ENCODE measurements at places on chromosomes 6 and 20. TPM values are rescaled to one million over a fixed set of nuclear protein-coding genes. Genes with fewer than 3 reads are reported as not detected.
A peak's percentile ranks its signal among the peaks of the same experiment; 100 is the strongest.

DNA sequence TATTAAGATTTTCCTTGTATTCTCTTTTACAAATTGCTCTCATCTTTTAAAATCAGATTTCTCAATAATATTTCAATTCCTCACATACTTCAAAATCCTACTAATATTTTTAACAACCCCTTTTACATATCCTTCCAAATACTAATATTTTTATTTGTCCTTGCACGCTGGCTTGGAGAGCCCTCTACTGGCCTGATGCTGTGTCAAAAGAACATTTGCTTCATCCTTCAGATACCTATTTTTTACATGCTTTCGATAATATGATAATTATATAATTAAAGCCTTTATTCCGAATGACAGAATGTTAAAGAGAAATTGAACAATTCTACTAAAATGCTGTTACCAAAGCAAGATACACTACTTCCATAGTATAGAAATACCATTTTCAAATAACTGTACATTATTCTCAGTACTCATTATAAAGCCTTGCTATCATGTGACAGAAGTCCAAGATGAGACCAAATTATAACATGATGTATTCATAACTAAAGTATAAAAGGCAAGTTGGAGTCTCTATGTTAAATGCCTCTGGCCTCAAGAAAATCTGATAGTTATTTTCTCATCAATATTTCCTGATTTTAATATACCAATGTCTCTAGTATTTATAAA is 39.0 kb upstream of the PLN start:
- DNase-seq = peak; percentile 60

GRCh38 chr6:151436300-151436699 is 15.6 kb downstream of the RMND1 start:
- DNase-seq = no peak

DNA sequence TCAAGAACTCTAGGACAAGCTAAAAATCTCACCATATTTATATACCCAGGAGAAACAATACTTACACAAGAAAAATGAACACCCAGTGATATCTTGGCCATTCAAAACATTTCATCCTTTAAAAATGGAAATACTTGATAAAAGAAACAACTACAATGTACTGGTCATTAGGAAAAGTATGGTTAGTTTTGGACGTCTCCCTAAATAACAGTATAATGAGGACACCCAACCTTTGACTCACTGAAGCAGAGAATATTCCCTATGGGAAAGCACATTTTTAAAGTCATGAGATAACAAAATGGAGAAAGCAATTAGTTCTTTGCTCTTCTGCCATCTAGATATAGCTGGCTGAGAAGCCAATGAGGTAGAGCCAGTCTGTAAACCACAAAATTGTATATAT is 164.4 kb downstream of the TBX18 start:
- DNase-seq = no peak

- DNase-seq = no peak
Observed at GRCh38 chr6:3664625-3665041, 86.9 kb downstream of the PXDC1 start.

DNA sequence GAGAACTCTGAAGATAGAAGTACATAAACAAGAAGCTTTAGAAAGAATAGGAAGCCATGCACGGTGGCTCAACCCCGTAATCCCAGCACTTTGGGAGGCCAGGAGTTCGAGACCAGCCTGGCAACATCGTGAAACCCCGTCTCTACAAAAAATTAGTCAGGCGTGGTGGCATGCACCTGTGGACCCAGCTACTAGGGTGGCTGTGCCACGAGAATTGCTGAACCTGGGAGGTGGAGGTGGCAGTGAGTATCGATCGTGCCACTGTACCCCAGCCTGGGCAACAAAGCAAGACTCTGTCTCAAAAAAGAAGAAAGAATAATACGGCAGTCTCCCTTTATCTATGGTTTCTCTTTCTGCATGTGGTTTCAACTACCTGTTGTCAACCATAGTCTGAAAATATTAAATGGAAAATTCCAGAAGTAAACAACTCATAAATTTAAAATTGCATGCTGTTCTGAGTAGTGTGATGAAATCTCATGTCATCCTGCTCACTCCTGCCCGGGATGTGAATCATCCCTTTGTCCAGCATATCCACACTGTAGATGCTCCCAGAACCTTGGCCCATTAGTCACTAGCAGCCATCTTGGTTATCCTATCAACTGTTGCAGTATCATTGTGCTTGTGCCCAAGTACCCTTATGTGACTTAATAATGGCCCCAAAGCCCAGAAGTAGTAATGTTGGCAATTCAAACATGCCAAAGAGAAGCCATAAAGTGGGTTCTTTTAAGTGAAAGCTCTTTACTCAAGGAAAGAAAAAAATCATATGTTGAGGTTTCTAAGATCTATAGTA is 22.1 kb downstream of the DEK start:
- DNase-seq = peak; percentile 56

DNA sequence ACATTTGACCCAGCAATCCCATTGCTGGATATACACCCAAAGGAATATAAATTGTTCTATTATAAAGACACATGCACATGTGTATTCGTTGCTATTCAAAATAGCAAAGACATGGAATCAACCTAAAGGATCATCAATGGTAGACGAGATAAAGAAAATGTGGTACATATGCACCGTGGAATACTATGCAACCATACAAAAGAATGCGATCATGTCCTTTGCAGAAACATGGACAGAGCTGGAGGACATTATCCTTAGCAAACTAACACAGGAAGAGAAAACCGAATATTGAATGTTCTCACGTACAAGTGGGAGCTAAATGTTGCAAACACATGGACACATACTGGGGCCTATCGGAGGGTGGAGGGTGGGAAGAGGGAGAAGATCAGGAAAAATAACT is 340.0 kb downstream of the NRN1 start:
- DNase-seq = no peak

DNA sequence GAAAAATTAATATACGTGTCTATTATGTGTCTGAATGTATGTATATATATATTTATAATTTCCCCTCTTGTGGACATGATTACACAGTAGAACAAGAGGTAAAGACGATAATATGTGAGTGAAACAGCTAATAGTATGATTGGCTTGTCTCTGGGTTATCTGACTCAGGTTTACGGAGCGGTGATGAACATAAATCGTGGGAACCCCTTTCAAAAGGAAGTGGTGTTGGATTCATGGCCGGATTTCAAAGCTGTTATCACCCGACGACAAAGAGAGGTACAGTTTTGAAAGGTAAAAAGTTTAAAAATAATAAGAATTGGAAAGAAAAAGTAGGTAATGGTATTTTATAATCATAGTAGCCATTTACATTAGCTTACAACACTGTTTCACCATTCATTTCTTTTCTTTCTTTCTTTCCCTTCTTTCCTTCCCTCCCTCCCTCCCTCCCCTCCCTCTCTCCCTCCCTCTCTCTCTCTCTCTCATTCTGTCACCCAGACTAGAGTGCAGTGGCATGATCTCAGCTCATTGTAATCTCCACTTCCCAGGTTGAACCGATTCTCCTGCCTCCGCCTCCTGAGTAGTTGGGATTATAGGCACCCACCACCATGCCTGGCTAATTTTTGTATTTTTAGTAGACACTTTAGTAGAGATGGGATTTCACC is 15.9 kb downstream of the GLYATL3 start:
- DNase-seq = no peak

DNA sequence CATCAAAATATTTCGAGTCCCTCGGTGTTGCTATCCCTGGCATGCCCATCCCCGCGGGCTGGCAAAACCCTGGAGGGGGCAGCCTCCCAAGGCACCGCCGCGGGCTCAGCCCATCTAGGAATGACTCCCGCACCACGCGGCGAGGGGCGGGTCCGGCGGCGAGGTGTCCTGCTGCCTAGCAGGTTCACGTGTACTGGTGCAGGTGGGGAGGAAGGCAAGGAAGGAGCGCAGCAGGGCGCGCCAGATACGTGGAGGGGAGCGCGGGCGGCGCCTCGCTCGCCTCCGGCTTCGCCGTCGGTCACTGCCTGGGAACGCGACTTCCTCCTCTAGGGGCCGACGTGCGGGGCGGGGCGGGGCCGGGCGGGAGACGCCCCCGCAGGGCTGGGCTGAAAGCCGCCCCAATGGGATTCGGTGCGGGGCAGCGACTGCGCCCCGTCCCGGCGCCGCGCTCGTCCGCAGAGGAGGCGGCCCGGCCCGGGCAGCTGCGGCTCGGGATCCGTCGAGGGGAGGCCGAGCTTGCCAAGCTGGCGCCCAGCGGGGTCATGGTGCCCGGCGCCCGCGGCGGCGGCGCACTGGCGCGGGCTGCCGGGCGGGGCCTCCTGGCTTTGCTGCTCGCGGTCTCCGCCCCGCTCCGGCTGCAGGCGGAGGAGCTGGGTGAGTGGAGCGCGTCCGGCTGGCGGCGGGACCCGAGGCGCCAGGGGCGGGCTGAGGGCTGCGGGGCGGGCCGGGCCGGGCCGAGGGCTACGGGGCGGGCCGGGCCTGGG is at the start of gene DCBLD1:
Gene DCBLD1, plus strand, starts transcription at position 435 of the 764 bp plus-strand sequence. Its CDS starts 108 bp downstream, at position 543.
- peak; percentile 78 for DNase-seq

GRCh38 chr6:13629459-13630116 is 14.5 kb downstream of the NOL7 start:
- DNase-seq = peak; percentile 65

GRCh38 chr6:17207281-17207680 is 73.9 kb upstream of the RBM24 start:
- no peak for DNase-seq

- no peak for DNase-seq
Observed at GRCh38 chr6:3579652-3580175, 122.9 kb upstream of the SLC22A23 start.

DNA sequence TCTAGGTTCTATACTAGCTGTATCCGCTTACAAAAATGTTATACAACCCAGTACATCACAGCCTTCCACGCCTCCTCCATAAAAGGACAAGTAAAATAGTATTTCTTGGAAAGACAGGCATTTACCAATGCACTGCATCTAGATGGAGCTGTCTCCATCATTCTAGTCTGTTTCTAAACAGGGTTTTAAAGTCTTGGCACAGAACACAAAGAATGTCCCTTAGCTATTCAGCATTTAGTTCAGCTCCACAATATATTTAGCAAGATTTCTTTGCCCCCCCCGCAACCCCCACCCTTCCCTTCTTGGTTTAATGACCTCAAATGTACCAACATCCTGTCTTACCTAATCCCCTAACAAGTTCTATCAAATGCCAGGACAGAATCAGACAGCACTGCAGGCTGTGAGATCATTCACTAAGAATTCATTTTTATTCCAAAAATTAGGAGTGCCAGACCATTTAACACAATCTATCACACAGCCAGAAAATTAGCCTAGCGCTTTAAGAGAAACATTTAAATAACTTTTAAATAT is 198.6 kb downstream of the BACH2 start:
- DNase-seq = peak; percentile 33

GRCh38 chr6:35727231-35727934 is 9.4 kb upstream of the ARMC12 start:
- peak; percentile 77 for DNase-seq

GRCh38 chr6:75876152-75876551 is 127.1 kb downstream of the MYO6 start:
- DNase-seq = no peak

- DNase-seq = peak; percentile 27
Observed at GRCh38 chr20:20017844-20018185, 653 bp downstream of the NAA20 start.

DNA sequence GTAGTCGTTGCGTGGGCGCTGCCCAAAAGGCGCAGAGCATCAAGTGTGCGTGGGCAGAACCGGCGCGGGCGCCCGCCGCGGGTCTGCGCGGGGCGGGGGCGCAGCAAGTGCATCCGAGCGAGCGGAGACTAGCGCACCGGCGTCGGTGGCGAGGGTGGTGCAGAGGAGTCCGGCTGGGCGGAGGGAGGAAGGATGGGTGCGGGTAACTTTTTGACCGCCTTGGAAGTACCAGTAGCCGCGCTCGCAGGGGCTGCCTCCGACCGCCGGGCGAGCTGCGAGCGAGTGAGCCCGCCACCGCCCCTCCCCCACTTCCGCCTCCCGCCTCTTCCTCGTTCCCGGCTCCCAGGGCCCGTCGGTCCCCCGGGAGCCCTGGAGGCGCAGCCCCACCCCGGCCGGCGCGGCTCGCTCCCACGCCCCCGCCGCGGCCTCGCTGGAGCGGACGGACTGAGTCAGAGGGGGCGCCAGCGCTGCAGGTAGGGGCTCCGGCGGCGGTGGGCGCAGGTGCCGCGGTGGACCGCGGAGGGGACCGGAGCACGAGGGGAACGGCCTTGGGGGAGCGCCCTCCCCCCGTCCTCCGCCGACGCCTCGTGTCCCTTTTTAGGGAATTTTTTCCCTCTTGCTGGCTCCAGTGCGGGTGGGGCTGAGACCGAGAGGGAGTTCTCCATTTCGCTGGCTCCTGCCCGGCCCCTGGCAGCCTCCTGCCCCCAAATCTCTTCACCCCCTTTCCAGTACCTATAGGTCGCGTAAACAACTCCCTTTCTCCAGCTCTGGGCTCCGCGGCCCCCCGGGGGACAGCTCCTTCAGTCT is 1.6 kb upstream of the DBNDD2 start:
- peak; percentile 35 for DNase-seq

DNA sequence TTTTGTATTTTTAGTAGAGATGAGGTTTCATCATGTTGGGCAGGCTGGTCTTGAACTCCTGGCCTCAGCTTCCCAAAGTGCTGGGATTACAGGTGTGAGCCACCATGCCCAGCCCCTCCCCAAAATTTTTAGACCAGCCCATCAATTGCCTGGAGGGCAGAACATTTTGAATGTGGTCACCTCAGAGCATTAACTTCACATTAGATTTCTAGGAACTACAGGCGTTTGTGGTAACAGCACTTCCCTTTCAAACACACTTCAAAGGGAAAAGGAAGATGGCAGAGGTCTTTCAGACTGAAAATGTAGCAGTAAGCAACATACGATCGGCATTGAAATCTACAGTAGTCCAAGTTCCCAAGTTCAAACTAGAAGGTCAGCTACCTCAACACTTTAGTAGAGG is 12.3 kb upstream of the SLA2 start:
- no peak for DNase-seq

DNA sequence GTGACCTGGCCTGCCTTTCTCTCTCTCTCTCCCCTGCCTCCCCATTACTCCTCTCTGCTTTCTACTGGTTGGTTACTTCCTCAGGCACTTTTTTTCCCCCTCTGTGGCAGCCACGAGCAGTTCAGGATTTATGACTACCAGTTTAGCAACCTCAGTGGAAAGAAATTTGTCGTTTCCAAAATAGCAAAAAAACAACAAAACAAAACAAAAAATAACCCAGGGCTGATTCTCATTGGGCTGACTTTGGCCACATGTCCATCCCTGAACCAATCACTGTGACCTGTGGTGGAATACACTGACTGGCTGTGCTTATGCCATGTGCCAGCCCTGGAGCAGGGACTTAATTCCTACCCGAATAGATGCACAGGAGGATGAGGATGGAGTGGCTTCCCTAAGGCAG is 137.4 kb downstream of the TFAP2C start:
- DNase-seq = no peak

GRCh38 chr6:33758815-33759216 is 12.1 kb upstream of the IP6K3 start:
- DNase-seq = no peak

GRCh38 chr20:48984575-48985219 is 61.4 kb upstream of the CSE1L start:
- no peak for DNase-seq

- DNase-seq = no peak
Observed at GRCh38 chr20:14407336-14407735, 69.9 kb upstream of the FLRT3 start.

The TCF21 gene
- not detected for polyA plus RNA-seq

The SLC17A9 gene
- 48.3 TPM for polyA plus RNA-seq

The CITED2 gene
- 155 TPM for polyA plus RNA-seq

The ZC3H12D gene
- polyA plus RNA-seq = 0.03 TPM

The CRIP3 gene
- not detected for polyA plus RNA-seq

The EGFL8 gene
- polyA plus RNA-seq = 9.8 TPM

The CD93 gene
- polyA plus RNA-seq = 180 TPM

The BPIFB1 gene
- polyA plus RNA-seq = not detected

The BTN1A1 gene
- not detected for polyA plus RNA-seq

The PRPF6 gene
- 35.3 TPM for polyA plus RNA-seq

The RAET1L gene
- not detected for polyA plus RNA-seq

The TREML1 gene
- not detected for polyA plus RNA-seq

The ALDH5A1 gene
- 0.51 TPM for polyA plus RNA-seq

The FYN gene
- 59.2 TPM for polyA plus RNA-seq

The GRM1 gene
- 0.03 TPM for polyA plus RNA-seq
